ENCODE measurements at places on chromosomes 11 and 22. TPM values are rescaled to one million over a fixed set of nuclear protein-coding genes. Genes with fewer than 3 reads are reported as not detected.

- DNase-seq = no peak
Observed at GRCh38 chr11:105641433-105641832, 31.6 kb downstream of the GRIA4 start.

DNA sequence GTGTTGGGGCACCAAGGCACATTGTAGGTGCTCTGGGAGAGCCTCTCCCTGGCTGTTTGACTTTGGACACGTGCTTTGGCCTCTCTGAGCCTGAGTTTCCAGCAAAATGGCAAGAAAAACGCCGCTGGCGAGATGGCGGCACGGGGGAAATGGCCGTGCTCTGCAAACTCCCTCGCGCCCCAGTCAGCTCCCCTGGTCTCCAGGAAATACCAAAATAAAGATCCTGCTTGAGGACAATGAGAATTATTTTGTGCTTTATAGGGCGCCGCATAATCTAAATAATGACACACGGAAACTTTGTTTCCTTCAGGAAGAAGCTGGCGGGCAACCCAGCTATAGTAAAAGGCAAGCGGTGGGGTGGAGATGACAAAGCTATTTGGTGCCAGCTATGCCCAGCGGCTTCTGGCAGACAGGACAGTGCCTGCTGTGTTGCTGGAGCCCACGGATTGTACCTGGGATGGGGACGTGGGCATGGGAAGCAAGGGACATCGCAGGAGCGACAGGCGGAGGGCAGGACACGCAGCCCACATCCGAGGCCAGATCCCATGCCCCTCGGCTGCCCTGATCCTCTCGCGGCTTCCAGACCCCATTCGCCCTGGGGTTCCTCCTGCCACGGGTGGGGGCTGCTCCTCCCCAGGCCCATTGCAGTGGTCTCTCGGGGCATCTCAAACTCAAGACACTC lies 26.3 kb upstream of the RFPL3 start:
- DNase-seq = no peak

- peak; percentile 85 for DNase-seq
Observed at GRCh38 chr11:6251120-6251733, 8.4 kb upstream of the CCKBR start.

GRCh38 chr11:12177739-12178338 lies 67.4 kb downstream of the MICAL2 start:
- DNase-seq = no peak

C11orf71 gene
- 6.8 TPM for total RNA-seq

SERGEF gene
- 35.1 TPM for total RNA-seq

Data from neural progenitor cell (in vitro differentiated cells).